ENCODE measurements at places on chromosomes 4 and X. TPM values are rescaled to one million over a fixed set of nuclear protein-coding genes. Genes with fewer than 3 reads are reported as not detected.

DNA sequence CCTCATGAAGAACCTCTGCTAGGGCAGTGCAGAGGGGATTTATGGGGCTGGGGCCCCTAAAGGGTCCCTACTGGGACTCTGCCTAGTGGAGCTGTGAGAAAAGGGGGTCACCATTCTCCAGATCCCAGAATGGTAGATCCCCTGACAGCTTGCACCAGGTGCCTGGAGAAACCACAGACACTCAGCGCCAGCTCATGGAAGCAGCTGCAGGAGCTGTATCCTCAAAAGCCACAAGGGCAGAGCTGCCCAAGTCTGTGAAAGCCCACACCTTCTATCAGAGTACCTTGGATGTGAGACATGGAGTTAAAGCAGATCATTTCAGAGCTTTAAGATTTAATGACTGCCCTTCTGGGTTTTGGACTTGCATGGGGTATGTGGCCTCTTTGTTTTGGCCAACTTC is 38.6 kb downstream of the MAP9 start:
- H3K4me3 ChIP-seq = no peak overlapping the region
- DNase-seq = no peak
- no peak overlapping the region for H3K27ac ChIP-seq
- peaks cover 16% of the 10 kb centered on the region for H3K27me3 ChIP-seq

DNA sequence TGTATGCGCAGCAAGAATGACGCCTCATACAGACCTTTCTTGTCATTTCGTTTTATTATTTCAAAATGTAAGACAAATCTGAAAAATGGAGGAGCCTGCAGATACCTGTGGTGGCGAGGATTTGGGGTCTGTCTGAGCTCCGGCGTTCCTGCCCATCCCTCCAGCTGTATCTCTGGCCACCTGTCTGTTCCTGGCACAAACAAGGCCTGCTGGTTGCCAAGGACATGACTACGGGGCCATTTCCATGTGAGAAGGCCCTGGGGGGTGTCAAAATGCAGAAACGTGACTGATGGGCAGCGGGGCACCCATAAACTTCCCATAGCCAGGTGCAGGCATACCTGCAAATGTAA is 591 bp upstream of the TSPAN7 start:
- H3K36me3 ChIP-seq = no peaks in the 10 kb centered on the region
- H3K4me1 ChIP-seq = no peaks in the 10 kb centered on the region
- H3K27ac ChIP-seq = no peak overlapping the region
- peaks cover 5% of the 10 kb centered on the region for H3K27me3 ChIP-seq

GRCh38 chr4:45897946-45898585 is 225.8 kb downstream of the GABRG1 start:
- no peaks in the 10 kb centered on the region for H3K4me1 ChIP-seq
- no peak overlapping the region for H3K4me3 ChIP-seq
- no peak overlapping the region for H3K27ac ChIP-seq

DNA sequence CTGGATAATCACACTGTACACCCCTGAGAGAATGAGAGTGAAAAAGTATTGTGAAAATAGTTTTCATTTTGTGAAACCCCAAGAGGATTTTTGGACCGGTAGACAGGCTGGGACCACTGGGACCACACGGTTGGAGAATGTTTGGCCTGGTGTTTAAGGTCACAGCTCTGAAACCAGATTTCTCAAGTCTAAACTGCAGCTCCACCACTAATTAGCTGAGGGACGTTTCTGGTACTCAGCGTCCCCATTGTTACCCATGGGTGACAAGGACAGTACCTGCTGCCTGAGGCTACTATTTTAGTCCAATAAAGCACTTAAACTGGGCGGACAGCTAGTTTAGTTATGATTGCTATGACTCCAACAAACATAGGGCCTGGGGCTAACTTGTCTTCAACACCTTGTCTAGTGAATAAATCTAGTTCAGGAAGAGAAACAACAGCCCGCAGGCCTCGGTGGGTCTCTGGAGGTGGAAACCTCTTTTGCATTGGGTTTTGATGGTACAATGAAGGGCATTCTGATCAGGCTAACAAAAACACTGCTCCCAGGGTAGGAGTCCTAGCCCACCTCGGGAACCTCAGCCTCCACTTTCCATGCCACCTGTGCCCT is 509 bp upstream of the USP11 start:
- no peaks in the 10 kb centered on the region for H3K27me3 ChIP-seq
- no peak for DNase-seq
- H3K27ac ChIP-seq = peak overlapping the region; percentile 100
- H3K4me1 ChIP-seq = peaks cover 36% of the 10 kb centered on the region
- H3K4me3 ChIP-seq = peak overlapping the region; percentile 96

DNA sequence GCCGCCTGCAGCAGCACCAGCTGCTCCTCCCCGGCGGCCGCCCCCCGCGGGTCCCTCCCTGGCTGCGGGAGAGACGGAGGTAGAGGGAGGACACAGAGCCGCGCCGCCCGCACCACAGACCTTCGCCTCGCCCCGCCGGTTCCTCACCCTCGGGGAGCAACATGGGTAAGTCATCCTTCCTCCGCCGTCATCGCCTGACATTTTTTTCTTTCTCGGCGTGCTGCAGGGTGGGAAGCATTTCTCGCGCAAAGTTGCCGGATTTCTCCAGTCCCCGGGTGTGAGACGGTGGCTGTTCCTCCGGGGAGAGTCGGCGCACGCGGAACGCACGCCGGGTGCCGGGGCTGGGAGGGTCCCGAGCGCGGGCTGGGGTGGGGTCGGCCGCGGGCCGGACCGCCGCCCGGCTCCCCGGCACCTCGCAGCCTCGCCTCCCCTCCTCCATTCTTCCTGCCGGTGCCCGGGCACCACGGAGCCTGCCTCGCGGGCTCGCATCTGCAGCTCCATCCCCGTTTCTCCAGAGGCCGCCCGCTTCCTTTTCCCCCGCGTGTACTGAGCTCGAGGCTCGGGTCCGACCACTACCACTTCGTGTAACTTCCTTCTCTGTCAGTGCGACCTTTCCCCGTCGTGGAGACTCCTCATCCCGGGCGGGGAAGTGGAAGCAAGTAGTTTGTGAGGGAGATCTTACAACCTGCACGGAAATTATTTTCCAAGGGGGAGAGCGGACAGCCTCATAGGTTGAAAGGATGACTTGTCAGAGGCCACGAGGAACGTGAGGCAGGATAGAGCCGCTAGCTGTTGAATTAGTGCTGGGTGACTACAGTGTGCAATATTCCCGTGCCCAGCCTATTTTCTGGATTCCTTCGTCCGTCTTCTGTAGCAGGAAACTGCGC is 464 bp downstream of the RAP1GDS1 start:
- no peaks in the 10 kb centered on the region for H3K36me3 ChIP-seq
- peak overlapping the region; percentile 97 for H3K27ac ChIP-seq
- H3K4me1 ChIP-seq = peaks cover 37% of the 10 kb centered on the region

Gene SFRP2
- total RNA-seq = 87.7 TPM

Gene GPR119
- not detected for total RNA-seq

Gene FRG1
- 34.5 TPM for total RNA-seq

All from osteocyte (in vitro differentiated cells).